ENCODE measurements at places on chromosomes 5 and 9.

DNA sequence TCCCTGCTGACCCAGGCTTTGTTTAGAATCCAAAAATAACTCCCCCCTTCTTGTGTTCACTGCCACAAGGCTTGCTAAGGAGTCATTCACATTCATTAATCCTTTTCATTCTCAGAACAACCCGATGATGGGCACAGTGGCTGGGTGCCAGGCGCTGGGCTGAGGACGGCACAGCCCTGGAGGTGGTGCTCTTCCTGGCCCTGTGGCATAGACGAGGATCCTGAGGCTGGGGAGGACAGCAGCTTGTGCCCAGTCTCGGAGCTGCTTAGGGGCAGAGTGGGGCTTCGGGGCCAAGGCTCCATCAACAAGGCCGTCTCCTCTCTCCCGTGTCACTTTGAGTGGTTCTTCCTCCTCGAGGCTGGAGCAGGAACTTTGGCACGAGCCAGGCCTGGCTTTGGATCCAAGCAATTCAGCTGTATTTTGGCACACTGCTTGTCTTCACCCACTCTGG is 166.7 kb downstream of the TTLL11 start:
- DNase-seq, result no peak

- DNase-seq, result no peak
These were observed 786 bp upstream of the HRCT1 start for GRCh38 chr9:35905051-35905781.

- no peak for DNase-seq
These were observed 12.5 kb downstream of the ST8SIA4 start for GRCh38 chr5:100890461-100891008.

- DNase-seq, result no peak
These were observed 36.2 kb upstream of the PTCH1 start for GRCh38 chr9:95552814-95553546.

- no peak for DNase-seq
These were observed 68.9 kb downstream of the HSD17B4 start for GRCh38 chr5:119521232-119521631.

GRCh38 chr9:10251490-10251889 is 361.3 kb downstream of the PTPRD start:
- no peak for DNase-seq

- DNase-seq, result no peak
These were observed 32.7 kb downstream of the TMOD1 start for GRCh38 chr9:97534185-97534584.

GRCh38 chr9:37645903-37646506 is 4.7 kb upstream of the FRMPD1 start:
- DNase-seq, result no peak

GRCh38 chr5:87784311-87784710 is 371.6 kb upstream of the CCNH start:
- no peak for DNase-seq

DNA sequence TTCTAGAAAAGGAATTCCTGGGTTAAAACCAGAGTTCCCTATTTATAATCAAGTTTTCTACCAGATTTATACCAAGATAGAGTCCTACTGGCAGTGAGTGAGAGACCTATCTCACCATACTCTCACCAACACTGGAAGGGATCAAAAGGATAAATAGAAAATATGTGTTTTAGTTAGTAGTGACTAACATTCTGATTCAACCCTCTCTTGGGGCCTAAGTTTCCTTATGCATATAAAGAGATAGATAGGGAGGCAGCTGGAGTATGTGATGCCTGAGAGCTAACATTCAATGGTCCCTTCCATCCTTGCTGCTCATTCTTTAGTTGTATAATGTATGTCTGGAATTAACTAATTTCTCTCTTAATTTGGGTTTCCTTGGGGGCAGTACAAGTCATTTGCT is 32.0 kb downstream of the CKMT2 start:
- DNase-seq, result no peak

DNA sequence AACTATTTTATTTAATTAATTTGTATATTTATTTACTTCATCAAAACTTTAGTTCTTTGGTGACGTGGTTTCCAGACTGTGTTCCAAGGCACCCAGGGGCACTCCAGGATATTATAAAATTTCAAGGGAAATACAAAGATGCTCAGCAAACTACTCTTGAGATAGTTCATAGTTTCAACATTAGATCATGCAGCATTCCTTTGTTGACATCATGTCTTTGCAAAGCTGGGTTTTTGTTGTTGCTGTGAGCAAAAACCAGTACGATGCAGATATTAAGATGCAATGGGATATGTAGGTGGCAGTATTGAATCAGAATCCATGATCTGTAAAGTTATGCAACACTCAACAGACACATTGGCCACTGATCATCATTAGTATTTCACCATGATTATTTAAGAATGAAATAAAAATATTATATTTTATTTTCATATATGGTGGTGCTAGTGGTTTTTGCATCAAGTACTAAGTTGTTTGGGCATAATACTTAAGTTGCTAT is 219.7 kb downstream of the ADCY2 start:
- no peak for DNase-seq

DNA sequence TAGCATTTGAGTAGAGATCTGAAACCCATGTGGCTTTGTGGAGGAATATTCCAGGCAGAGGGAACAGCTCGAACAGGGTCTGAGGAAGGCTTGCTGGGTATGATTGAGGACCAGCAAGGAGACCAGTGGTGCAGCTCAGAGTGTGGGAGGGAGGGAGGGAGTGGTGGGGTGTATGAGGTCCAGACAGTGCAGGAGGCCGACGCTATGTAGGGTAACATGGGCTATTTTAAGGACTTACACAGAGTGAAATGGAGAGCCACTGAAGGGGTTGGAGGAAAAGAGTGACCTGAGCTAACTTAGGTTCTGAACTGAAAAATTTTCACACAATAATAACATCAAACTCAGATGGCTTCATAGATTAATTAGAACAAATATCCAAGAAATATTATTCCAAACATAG is 41.9 kb downstream of the HMGXB3 start:
- DNase-seq, result no peak

DNA sequence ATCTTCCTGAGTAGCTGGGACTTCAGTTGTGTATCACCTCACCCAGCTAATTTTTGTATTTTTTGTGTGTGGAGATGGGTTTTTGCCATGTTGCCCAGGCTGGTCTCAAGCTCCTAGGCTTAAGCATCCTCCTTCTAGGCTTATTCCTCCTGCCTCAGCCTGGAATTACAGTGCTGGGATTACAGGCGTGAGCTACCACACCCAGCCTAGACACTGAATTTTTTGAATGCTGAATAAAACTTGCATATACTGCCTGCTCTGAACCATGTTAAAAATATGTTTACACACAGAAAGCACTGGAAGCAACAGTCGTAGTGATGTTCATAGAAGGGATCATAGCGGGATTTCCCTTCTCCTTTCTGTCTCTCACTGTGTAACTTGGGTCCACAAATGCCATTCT is 121.3 kb upstream of the ICE1 start:
- no peak for DNase-seq

DNA sequence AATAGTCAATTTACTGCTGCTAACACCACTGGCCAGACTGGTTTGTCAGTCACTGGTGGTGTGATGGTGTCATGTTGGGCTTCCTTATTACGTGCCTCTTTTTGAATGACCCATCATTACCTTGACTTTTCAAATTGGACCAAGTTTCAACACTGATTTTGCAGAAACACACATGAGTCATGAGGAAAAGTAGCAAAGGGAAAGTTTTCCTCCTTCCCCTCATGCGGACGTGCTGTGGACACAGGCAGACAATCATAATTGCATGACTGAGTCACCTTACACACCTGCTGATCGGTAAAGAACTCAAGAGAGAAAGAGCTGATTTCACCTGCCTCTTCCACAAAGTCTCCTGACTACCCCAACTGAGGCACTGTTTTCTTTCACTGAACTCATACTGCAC is 324.5 kb downstream of the ARRDC3 start:
- no peak for DNase-seq

- DNase-seq, result no peak
These were observed 60.7 kb downstream of the NSD1 start for GRCh38 chr5:177194268-177194667.

- DNase-seq, result peak; percentile 77
These were observed at the start of gene RABL6 for GRCh38 chr9:136807281-136808074. Gene RABL6, plus strand, starts transcription at chr9:136807948. Its CDS starts 249 bp downstream, at chr9:136808197.

DNA sequence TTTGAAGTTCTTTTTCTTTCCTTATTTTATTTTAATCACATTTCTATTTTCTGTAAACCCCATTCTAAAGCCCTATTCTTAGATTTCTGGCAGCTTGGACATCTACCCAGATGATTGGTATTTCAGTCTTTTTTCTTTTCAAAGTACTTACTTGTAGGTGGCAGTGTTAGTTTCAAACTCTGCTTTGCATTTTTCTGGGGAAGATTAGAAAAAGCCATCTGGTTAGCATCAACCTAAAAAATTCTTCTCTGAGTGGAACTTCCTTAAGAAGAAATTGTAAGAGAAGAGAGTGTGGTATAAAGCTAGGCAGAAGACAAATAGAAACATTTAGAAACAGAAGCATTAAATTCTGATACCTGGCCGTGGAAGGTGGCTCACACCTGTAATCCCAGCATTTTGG is 17.2 kb upstream of the TENT2 start:
- no peak for DNase-seq

Measured in stimulated activated CD4-positive, alpha-beta T cell treated with anti-CD3 and anti-CD28 coated beads, Interleukin-12 subunit alpha, Interleukin-12 subunit beta, amount 100 ng/mL, for 4 hours (primary cell).